ENCODE measurements at places on chromosomes 7 and 10.

- no peak for DNase-seq
Observed at GRCh38 chr7:37337522-37337921, 111.1 kb downstream of the ELMO1 start.

DNA sequence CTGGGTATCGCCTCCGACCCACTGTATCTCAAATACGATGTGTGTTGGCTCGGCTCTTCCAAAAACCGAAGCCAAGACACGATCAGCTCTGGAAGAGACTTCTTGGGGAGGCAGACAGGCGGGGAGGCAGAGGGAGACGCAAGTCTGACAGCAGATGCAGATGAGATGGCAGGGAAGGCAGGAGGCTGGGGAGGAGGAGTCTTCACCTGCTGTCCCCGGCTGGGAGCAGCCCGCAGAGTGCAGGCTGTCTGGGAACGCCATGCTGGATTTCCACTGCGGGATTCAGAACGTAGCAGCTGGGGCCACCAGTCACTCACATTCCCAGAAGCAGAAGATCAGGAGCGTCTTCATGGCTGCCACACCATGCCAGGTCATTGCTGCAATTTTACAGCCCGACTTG, 29.4 kb downstream of the CTBP2 start:
- no peak for DNase-seq

GRCh38 chr10:122280156-122280555, 9.1 kb downstream of the BTBD16 start:
- no peak for DNase-seq

DNA sequence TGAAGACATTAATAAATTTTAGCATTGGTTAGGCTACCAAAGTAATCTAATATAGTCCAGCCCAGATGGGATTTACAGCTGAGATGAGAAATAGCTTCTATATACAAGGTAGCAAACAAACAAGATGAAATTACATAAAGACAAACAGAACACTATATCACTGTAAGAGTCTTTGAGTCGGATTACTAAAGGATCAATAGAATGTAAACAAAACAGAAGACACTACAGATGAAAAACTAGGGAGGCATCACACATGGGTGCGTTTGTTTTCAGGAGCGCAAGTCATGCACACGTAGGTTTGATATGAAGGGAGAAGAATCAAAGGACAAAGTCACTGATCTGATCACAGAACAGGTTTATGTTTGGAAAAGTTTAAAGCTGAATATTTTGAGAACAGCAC, 26.5 kb downstream of the MPP7 start:
- no peak for DNase-seq

DNA sequence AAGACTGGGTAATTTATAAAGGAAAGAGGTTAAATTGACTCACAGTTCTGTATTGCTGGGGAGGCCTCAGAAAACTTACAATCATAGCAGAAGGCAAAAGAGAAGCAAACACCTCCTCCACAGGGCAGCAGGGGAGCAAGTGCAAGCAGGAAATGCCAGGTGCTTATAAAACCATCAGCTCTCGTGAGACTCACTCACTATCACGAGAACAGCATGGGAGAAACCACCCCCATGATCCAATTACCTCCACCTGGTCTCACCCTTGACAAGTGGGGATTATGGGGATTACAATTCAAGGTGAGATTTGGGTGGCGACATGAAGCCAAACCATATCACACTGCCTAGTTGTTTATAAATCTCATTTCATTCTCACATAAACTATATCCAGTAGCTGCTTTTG, 28.0 kb upstream of the CPN1 start:
- no peak for DNase-seq

- no peak for DNase-seq
Observed at GRCh38 chr10:99369551-99369950, 40.4 kb downstream of the CNNM1 start.

DNA sequence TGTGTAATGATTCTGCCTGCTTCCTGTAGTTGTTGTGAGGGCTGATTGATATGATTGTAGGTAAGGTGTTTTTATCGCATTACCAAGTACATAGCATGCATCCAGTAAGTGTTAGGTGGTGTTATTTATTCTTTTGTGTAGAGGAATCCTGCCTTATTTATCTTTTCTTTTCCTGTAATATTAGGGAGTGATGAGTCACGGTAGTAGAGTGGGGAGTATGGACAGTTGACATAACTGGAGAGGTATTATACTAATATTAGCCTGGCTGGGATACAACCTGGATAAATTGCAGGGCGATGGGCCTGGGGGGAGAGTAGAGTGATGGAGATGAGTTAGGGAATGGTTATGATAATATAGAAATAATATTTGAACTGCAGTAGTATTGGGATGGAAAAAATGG, 9.8 kb downstream of the SDK1 start:
- no peak for DNase-seq

GRCh38 chr7:21617916-21618390, 75.1 kb downstream of the DNAH11 start:
- no peak for DNase-seq

DNA sequence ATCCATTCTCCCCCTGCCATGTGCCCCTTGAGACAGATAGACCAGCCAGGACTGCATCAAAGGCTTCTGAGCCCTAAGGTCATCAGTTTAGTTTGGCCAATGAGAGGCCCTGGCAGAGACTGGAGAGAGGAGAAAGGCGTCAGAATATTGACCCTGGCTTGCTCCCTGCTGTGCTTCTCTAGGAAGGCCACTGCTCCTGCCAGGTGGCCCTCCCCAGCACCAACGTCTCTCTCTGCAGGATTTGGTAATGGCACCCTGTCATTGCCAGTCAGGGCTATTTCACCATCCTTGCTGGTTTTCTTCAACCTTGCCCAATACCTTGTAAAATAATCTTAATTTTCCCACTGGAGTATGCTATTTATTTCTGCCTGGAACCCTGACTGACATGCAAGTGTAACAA, 38.8 kb upstream of the ZRANB1 start:
- DNase-seq: no peak

GRCh38 chr7:107147464-107148393, 21.1 kb upstream of the HBP1 start:
- DNase-seq: peak; percentile 12

DNA sequence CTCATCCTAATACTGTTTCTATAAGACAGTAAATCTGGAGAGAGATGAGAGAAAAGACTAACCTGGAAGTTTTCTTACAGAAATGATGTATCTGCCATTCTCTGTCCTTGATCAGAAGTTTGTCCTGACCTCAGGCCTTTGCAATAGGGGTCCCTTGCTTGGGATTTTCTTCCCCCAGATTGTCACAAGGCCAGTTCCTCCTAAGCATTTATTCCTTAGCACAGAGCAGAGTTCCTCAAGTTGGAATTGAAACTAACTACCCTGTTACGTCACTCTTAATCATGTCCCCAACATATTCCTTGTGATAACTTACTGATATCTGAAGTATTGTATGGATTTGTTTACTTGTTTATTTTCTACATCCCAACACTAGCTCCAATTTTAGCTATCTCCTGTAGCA, 202.1 kb downstream of the COBL start:
- DNase-seq: no peak

GRCh38 chr10:71923138-71923692, 41.0 kb upstream of the CHST3 start:
- no peak for DNase-seq

- DNase-seq: no peak
Observed at GRCh38 chr7:142960955-142961512, 1.1 kb downstream of the KEL start.

DNA sequence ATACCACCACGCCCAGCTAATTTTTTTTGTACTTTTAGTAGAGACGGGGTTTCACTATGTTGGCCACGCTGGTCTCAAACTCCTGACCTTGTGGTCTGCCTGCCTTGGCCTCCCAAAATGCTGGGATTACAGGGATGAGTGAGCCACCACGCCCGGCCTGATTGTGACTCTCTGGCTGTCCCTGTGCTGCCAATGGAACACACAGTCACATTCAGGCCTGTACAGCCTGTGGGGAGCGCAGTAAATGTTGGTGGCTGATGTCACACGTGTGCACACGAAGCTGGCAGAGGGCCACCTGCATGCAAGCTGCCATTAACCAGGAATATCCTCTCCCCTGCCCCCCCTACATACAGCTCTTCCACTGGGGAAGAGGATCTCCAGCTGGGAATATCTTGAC, 22.1 kb downstream of the POLL start:
- DNase-seq: no peak

DNA sequence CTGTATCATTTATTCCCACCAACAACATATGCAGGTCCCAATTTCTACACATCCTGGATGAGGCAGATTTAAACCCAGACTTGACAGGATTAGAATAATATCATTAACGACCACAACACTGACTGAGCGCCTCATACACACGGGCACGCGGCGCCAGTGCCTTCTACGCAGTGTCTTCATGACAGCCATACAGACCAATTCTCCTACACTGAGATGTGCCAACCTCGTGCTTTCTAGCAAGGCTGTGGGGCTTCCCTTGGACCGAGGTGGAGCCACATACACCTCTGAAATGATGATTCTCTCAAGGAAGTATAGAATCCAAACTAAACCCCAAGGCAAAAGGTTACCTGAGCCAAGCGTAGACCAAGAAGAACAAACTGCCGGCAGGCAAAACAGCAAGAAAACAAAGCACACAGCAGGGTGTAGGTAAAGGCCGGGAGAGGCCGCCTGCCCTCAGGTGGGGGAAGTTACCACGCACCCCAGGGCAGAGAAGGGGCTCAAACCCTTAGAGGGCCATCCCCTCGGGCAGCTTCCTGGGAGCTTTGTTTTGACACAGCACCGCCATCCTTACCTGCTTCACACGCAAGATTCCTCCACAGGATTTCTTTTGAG, 75.8 kb downstream of the DLG5 start:
- DNase-seq: no peak

DNA sequence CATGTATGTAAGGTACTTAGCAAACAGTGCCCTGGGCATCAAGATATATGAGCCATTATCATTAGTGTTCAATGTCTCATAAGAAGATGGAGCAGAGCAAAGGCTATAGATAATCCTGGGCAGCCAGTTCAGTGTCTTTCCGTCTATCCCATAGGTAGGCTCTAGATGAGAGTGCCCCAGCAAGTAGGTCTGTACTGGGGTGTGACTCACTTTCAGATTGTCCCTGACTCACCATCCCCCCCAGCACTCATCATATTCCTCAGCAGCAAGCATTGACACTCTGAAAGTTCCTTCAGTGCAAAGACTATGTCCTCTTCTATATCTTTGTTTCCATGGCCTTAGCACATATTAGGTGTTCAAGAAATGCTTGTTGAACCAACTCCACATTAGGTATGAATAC, 20.0 kb upstream of the FAM204A start:
- no peak for DNase-seq

- no peak for DNase-seq
Observed at GRCh38 chr10:29955329-29955935, 104.0 kb downstream of the JCAD start.

- no peak for DNase-seq
Observed at GRCh38 chr7:136293272-136293671, 316.1 kb upstream of the MTPN start.

DNA sequence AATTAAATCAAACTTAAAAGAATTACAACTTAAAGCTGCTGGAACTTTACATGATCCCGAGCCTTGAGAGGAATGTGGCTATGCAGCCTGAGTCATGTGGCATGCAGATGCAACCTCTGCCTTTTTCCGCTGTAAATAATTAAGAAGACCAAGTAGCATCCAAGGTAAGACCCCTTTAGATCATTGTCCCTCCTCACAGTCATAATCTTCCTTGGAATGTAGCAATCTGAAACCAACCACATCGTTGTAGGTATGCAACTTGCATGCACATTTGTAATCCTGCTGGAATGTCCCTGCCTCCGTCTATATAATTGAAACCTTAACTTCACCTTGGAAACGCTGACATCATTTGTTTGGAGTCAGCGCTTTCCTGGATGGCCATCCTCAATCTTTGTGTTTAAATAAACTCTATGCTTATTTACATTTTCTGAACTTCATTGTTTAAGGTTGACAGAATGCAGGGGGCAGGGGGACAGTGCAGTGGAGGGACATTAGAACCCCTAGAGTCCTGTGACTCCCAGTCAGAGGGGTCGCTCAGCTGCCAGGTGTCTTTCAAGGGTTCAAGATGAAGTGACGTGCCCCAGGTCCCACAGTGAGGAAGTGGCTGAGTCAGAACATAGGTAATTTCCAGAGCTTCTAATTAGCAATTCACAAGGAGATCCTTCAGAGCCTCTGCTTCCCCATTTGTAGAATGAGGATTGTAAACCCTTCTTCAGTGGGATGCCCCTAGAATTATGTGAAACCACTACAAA, 110.7 kb downstream of the RALA start:
- no peak for DNase-seq

DNA sequence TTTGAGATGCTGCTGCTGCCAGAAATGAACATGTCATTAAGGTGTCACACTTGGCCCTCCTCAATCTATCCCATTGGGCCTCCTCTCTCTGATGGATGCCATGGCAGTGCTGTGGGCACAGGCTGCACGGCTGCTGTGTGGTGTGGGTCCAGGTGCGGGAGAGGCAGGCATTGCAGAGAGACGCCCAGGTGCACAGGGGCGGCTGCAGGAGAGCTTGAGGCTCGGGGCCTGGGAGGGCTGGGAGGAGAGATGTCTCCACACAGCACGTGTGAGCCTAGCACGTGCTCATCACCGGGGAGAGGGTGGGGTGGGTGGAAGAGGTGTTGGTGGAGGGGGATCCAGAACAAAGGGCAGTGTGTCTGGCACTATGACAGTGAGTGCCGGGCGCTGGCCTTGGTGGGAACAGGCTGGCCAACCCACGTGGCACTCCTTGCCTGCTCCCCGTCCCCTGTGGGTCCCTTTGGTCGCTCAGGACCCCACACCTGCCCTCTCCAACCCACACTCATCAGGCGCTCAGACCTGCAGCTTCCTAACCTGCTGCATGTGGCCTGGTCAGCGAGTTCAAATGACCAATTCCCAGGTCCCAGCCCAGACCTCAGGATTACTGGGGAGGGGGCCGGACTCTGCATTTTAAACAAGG, 39.9 kb upstream of the BNIP3 start:
- DNase-seq: no peak

GRCh38 chr10:96041146-96041545, 2.2 kb upstream of the CCNJ start:
- DNase-seq: no peak

- no peak for DNase-seq
Observed at GRCh38 chr7:28536259-28536658, 123.9 kb downstream of the CREB5 start.

DNA sequence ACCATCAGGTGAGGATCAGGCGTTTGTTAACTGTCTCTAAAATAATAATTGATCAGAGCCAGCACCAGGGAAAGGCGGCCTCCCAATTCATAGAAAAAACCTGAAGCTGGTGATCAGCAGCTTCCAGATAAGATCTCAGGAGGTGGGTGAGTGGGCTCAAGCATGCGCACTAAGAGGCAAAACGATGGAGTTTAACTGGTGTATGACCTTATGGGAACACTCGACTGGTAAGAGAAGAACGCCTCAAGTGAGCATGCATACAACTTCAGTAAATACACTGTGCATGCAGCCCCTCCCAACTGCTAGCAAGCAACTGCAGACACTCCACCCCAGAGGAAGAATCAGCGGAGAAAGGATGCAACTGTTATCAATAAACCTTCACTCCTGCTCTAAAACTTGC, 18.1 kb downstream of the RAPGEF5 start:
- DNase-seq: no peak

GRCh38 chr10:62196528-62196927, 72.1 kb downstream of the RTKN2 start:
- no peak for DNase-seq

Measured in activated T-cell treated with anti-CD3 and anti-CD28 coated beads for 48 hours (primary cell).